ENCODE measurements at places on chromosomes 3 and 15.
A peak's percentile ranks its signal among the peaks of the same experiment; 100 is the strongest.

GRCh38 chr3:117798221-117798620, 1088.6 kb downstream of the TUSC7 start:
- DNase-seq, result no peak

- DNase-seq, result peak; percentile 36
Measured at GRCh38 chr3:123286308-123287023, 84.7 kb downstream of the SEC22A start.

DNA sequence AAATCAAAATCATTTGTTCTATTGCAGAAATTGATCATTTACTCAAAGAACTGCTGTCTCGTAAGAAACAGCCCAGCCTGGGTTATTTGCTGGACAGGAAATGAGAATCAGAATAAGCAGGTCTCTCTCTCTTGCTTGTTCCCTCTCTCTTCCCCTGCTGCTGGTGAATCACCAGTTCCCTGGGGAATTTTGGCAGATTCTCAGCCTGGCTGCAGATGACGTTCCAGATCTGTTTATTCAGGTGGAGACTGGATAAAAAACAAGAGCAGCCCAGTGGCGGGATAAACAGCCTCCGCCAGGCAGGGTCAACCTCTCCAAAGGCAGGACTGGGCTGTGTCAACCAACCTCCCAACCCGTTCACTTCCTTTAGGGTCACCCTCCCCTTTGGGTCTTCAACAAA, 72.1 kb downstream of the LRIG1 start:
- peak; percentile 68 for DNase-seq

- DNase-seq, result peak; percentile 63
Measured at GRCh38 chr3:66581256-66581655, 80.4 kb upstream of the LRIG1 start.

GRCh38 chr15:70083418-70083817, 14.3 kb downstream of the TLE3 start:
- no peak for DNase-seq
